ENCODE measurements at places on chromosomes 6 and 20.

- no peak for DNase-seq
Observed at GRCh38 chr6:46135176-46135575, 5.4 kb downstream of the ENPP4 start.

DNA sequence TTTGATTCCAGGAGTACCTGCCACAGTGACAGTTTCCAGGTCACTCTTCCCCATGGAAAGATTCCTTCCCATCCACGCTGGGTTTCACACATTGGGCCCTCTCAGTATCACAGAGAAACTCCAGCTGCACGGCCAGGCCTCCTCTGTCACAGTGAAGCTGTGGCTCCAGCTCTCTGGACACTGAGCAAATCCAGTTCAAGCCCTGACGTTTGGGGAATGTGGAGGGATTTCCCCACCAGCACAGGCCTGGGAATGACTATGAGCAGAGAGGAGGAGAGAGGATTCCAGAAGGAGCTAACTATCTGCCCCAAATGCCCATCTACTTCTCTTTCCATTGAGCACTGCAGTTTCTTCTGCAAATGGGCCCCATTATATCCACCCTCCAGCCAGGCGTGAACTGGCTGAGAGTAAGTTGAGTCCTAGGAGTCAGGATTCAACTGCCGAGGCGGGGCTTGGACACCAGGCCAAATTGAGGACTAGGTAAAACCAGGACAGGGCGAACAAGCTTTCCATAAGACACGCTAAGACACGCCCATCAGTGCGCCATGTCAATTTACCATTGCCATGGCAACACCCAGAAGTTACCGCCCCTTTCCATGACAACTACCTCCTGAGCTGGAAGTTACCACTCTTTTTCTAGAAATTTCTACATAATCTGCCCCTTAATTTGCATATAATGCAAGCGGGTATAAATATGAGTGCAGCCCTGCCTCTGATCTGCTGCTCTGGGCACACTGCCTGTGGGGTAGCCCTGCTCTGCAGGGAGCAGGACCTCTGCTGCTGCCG is 9.2 kb upstream of the BNIP5 start:
- no peak for DNase-seq

DNA sequence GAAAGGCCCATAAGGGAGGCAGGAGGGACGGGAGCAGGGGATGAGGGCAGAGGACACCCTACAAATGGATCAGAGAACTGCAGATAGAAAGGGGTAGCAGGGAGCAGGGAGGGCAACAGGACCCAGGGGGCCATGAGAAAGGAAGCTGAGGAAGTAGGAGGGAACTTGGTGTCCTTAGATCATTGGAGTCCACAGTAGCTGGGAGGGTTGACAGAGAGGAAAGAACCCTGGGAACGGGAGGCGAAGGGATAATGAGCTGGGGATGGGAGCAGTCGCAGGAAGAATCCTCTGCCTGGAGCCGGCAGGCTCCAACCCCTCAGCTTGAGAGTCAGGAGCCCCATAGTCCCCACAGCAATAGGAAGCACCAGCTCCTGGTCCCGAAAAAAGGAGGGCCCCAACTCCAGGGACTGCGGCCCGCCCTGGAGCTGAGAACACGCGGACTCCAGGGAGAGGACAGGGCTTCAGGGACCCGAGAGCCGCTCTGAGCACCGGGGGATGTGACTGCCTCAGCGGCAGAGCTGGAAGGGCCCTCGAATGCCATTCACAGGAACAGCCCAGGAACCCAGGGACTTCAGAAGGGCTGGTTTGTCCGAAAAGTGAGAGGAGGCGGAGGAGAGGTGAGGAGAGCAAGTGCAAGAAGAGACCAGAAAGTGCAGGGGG is 32.7 kb downstream of the HLA-A start:
- no peak for DNase-seq

DNA sequence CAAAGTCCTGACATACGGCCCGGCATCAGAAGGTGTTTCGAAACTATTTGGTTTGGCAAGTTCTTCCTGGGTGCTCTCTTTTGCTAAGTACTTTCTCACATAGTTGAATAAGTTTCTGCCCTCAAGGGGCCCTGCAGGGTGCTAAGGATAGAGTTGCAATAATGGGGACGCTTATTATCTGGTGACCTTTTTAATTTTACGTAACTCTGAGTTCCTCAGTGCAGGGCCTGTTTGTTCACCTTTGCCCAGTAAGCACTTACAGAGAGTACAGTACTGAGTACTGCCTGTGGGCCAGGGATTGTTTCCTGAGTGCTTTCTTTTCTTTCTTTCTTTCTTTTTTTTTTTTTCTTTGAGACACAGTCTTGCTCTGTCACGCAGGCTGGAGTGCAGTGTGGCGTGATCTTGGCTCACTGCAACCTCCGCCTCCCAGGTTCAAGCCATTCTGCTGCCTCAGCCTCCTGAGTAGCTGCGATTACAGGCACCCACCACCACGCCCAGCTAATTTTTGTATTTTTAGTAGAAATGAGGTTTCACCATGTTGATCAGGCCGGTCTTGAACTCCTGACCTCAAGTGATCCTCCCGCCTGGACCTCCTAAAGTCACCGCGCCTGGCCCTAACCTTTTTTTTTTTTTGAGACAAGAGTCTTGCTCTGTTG is 4.5 kb upstream of the PXMP4 start:
- no peak for DNase-seq
